ENCODE measurements at places on chromosomes 12 and 14.

DNA sequence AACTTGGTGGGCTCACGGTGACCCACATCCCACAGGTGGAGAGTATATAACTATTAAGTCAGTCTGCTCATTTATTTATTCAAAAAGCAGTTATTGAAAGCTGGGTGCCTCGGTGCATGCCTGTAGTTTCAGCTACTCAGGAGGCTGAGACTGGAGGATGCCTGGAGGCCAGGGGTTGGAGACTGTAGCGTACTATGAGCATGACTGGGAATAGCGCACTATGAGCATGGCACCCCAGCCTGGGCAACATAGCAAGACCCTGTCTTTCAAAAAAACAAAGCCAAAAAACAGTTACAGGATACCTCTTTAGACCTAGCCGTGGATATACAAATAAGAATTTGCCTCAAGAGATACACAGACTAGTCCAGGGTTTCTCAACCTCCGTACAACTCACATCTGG is 139.8 kb downstream of the ZFP36L1 start:
- no peak for DNase-seq

DNA sequence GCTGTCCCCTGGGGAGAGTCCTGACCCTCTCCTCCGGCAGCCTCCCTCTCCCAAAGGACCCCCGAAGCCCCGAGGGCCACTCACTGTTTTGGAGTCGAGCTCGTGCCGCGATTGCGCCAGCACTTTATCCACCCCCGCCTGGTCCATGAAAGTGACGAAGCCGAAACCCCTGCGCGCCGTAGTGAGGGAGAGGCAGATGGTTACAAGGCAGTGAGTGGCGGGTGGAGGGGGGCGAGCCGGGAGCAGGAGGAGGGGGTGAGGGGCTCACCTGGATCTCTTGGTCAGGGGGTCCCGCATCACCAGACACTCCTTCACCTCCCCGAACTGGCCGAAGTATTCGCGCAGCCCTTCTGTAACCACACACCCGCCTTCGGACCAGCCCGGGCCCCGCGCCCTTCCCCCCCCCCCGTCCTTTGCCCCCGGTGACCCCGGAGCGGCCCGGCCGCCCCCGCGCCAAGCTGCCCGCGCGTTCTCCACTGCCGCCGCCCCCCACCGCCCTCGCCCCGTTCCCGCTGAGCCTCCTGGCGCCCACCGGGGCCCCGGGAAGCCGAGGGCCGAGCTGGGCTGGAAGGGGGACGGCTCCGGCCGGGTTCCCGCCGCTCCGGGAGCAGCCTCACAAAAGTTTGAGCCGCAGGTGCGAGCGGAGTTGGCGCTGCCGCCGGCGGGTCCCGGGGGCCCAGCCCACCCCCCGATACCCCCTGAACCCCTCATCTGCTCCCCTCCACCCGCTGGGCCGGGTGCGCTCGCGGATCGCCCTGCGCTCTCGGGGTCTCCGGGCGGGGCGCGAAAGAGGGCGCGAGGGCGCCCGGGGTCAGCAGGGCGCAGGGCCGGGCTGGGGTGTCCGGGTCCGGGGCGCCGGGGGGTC is 808 bp downstream of the MSI1 start:
- no peak for DNase-seq

GRCh38 chr14:63478010-63478409 is 65.2 kb downstream of the PPP2R5E start:
- DNase-seq = peak; percentile 58

GRCh38 chr12:75997658-75998057 is 33.9 kb downstream of the PHLDA1 start:
- DNase-seq = no peak

- DNase-seq = no peak
Measured at GRCh38 chr12:20206410-20206809, 161.9 kb upstream of the PDE3A start.

DNA sequence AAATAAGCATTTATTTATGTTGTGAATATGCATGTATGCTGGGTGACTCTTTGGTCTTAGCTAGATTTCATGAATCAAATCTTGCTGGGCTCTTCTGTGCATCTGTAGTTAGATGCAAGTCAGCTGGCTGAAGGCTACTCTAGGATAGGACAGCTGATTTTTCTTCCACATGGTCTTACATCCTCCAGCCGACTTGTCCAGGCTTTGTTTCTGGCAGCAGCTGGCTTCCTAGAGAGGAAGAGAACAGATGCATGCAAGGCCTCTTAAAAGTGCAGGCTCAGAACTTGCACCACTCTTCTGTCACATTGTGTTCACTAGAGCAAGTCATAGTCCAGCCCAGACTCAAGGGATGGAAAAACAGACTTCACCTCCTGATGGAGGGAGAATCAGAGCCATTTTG is 435.4 kb upstream of the STXBP6 start:
- DNase-seq = peak; percentile 90

GRCh38 chr12:92505254-92506231 is 197.2 kb upstream of the PLEKHG7 start:
- peak; percentile 93 for DNase-seq

GRCh38 chr12:123958462-123958861 is 14.2 kb downstream of the CCDC92 start:
- DNase-seq = no peak

- no peak for DNase-seq
Measured at GRCh38 chr12:52233462-52234207, 592 bp downstream of the KRT7 start.

DNA sequence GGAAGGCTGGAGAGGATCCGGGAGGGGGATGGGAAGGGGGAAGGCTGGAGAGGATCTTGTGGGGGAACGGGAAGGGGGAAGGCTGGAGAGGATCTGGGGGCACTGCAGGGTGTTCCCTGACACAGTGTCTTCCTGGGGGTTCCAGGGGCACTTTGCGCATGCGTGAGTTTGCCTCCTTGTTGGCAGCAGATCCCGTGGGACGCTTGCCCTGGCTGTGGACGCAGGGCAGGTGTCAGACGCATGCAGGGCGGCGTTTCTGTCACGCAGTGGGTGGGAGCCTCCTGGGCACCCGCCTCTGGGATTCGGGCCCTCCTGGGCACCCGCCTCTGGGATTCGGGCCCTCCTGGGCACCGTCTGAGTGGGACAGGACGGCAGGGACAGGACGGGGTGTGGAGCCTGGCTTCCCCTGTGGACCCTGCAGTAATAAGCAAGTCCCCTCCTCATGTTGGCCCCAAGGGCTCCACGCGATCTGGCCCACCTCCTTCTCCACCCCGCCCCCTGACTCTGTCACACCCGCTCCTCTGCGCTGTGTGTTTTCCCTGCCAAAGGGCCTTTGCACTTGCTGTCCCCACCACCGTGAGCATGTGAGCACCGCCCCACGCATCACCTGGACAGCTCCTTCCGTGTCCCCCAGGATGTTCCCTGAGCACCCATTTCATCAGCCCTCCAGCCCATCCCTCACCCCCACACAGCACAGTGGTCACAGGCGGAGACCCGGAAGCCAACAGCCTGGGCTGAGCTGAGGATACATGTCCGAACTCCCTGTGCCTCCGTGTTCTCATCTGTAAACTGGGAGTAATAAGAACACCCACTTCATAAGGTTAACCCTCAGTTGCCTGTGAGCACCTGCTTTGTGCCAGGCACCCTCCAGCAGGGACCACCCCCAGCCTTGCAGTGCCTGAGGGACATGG is 4.4 kb downstream of the MMP17 start:
- DNase-seq = peak; percentile 63

Data from muscle of leg (tissue), 16 donors.